AG04449 (cell line): ENCODE measurements at places on chromosomes 1 and 21.

DNA sequence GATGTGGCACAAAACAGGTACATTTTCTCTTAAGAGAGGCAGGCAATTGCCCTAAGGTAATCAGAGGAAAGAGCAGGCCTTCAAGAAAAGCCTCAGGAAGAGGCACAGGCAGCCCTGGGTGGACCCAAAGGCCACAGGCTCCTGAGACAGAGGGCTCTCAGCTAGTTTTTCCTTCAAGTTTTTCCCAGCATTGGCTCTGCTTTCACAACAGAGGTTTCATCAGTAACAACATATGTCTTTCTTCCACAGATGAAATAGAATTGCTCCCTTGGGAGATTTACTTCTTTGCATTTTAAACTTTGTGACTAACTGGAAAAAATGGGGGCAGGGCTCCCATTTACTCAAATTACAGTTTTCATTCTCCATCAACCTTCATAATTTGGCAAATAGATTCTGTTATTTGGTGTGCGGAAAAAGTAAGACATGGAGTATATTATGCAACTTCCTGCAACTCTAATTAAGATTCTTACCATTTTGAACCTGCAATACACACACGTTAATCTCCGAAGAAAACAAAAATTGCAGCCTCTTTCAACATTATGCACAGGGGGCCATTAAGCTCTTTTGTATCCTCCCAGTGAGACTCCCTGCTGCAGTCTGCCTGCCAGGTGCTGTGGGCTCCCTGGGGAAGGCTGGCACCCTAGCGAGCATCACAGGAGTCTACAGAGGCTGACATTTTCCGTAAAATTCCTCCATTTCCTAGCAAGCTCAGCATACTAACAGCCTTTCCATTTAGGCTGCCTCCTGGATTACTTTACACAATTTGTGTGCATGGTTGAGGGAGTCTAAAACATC is 282.3 kb downstream of the USH2A start:
- DNase-seq, result peak; percentile 10

DNA sequence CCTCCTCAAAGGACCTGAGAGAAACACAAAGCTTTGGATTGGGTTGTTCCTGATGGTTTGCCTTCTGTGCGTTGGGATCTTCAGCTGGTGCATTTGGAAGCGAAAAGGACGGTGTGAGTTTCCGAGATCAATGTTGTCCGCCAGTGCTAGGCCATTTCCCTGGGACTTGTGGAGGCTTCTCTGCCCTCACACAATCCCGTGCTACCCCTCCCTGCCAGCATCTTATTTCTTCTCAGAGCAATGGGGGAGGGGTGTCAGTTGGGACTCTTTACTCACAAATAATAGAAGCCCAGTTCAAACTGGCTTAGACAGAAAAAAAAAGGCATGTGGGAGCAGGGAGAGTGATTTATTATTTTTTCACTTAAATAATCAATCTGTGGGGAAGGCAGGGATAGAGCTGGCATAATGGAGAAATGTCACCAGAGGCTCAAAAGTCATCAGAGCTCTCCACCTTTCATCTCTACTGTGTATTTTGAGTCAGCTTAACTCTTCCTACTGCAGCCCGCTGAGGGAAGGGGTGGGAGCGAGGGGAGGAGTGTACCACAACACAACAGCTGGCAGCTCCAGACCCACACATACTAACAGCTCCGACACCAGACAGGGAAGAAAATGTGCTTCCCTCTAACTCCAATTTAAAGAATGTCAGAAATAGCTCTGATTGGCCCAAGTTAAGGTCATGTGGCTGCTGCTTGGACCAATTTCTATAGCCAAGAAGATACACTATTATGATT is 22.4 kb downstream of the LY9 start:
- no peak for DNase-seq

DNA sequence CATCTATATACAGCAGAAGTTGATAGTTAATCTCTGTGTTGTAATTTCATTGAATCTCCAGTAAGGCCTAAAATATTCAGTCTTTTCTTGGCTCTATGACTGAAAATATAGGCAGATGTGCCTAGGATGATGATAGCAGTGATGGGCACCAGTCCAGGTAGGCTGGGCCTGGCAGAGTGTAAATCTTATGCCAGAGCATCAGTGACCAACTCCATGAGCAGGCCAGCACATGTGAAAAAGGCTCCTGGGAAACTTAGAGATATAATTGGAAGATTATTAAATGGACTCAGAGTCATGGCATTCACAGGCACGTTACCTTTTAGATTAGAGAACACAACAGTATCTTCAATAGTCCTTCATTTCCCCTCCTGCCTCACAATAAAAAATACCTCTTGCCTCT is 20.7 kb upstream of the CYYR1 start:
- DNase-seq, result no peak

- no peak for DNase-seq
These were observed 163.1 kb upstream of the USP25 start for GRCh38 chr21:15566703-15567102.

- DNase-seq, result no peak
These were observed 53.9 kb upstream of the HSD17B7 start for GRCh38 chr1:162736633-162737067.

DNA sequence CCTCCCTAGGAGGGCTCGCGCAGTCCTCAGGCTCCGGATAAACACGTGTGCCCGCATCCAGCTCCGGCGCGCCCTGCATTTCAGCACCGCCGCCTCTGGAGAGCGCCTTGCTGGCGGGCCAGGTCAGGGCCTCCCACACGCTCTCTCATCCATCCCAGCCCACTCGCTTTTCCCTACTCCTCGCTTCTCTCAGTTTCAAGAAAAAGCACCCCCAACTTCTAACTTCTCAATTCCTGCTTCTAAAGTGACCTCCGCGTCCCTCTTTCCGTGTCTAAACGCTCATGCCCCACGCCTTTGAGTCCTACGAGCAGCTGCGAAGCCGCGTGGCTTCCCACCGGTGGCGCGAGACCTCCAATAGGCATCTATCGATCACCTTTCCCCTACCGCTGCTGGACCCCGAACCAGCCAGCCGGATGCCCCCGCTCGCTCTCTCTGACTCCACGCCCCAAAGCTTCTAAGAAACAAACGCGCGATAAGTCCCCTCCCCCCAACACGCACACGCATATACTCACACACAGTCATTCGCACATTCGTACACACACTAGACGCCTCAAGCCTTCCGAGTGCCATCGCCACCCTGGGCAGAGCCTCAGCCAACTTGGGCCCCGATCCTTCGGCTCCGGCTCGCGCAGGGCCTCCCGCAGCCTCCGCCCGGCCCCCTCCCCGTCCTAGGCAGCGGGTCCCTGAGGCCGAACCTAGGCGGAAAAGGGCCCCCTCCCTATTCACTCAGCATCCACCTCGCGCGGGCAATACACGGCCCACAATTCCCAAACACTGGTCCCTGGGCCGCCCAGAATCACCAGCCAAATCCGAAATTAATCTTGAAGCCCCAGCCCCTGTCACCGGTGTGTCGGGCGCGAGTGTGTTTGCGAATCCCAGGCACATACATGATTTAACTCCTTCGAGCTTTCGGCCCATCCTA is 1.1 kb downstream of the NMNAT2 start:
- no peak for DNase-seq

DNA sequence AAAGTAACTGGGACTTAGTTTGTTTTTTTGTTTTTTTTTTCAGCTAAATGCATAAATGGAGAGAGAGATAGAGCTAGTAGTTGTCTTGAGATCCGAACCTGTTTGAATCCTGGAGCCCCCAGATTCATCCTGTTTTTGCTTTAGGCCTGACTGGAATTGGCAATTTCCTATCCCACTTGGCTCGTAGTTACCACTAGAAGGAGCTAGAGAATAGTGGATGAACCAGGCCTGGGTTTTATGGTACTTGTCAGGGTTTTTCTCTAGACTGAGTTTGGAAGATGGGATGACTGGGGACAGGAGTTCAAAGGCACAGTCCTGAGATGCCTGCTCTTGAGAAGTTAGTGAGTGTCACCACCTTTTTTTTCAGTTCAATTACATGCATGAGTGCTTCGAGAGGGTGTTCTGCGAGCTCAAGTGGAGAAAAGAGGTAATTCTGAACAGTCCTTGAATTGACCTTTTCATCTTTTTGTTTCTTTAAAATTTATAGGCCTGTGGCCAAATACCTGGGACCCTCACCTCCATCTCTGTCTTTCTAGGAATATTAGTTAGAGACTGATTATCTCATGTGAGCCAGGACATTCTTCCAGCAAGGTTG is 23.4 kb downstream of the CELF3 start:
- DNase-seq, result no peak
